ENCODE measurements at places on chromosomes 3 and 15. TPM values are rescaled to one million over a fixed set of nuclear protein-coding genes. Genes with fewer than 3 reads are reported as not detected.

- peak; percentile 48 for DNase-seq
Measured at GRCh38 chr15:68552773-68553172, 26.0 kb upstream of the CORO2B start.

GRCh38 chr15:57298843-57299550 lies 77.3 kb upstream of the CGNL1 start:
- no peak for DNase-seq

GPR156 gene
- total RNA-seq: 0.74 TPM

DNA sequence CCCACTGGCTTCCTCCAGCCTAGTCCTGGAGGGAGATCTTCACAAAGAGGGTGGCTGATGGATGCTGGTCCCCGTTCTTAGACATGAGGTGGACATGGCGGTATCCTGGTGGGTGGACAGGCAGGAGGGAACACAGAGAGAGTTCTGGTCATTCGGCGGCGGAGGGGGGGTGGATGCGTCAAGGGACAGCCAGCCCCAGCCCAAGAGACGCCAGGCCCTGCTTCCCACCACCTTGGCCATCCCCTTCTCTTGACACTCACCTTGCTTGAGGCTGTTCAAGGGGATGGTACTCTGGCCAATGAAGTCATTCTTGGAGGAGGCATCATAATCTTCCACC lies 17.1 kb downstream of the VILL start:
- no peak for DNase-seq

GRCh38 chr3:171840445-171840810 lies 2.7 kb upstream of the TMEM212 start:
- no peak for DNase-seq

GRCh38 chr3:18669374-18669773 lies 244.2 kb upstream of the SATB1 start:
- DNase-seq: no peak

DNA sequence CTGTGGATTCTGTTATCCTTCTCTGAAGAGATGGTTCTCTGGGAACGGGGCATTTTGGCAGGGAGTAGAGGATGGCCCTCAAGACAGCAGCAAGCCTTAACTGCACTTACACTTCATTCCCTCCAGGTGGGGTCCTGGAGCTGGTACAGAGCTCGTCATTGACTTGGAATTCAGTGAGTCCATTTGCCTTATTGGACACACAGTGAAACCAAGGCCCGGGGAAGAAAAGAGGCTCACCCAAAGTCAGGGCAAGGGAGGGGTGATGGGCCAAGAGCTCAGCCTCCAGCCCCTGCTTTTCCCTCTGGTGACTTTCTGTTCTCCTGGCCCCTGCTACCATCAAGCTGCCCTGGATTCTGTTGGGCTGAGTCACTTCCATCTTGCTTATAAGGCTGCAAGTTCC lies 125.6 kb downstream of the ETFA start:
- no peak for DNase-seq

COL8A1 gene
- 53.8 TPM for total RNA-seq

DNA sequence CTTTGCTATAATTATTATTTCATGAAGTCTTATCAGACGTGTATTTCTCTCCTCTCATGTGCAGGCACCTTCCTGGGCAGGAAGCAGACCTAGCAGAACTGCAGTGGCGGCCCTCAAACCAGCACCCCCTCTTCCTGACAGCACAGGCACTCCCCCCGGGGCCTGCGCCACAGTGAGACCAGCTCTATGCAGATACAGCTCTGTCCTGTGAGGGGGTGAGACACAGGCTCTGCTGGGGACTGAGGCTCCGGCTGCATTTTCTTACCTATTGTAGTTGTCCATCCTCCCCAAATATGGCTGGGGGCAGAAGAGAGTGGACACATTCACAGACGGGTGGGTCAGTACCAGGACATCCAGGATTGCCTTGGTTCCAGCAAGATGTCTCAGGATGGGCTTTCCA lies 5.0 kb downstream of the CISH start:
- DNase-seq: no peak

GRCh38 chr3:178629430-178630178 lies 93.4 kb downstream of the KCNMB2 start:
- no peak for DNase-seq

DNA sequence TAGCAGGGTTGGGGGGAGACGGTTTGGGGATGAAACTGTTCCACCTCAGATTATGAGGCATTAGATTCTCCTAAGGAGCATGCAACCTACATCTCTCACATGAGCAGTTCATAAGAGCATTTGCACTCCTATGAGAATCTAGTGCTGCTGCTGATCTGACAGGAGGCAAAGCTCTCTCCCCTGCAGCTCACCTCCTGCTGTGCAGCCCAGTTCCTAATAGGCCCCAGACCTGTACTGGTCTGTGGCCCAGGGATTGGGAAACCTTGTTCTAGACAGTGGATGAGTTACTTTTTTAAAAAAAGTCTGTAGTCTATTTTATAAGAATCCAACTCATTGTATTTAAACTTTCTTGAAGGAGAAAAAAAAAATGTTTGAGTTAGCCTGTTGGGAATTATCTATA lies 100.0 kb downstream of the HHLA2 start:
- no peak for DNase-seq

GRCh38 chr15:78989701-78990240 lies 44.9 kb upstream of the CTSH start:
- DNase-seq: no peak

DNA sequence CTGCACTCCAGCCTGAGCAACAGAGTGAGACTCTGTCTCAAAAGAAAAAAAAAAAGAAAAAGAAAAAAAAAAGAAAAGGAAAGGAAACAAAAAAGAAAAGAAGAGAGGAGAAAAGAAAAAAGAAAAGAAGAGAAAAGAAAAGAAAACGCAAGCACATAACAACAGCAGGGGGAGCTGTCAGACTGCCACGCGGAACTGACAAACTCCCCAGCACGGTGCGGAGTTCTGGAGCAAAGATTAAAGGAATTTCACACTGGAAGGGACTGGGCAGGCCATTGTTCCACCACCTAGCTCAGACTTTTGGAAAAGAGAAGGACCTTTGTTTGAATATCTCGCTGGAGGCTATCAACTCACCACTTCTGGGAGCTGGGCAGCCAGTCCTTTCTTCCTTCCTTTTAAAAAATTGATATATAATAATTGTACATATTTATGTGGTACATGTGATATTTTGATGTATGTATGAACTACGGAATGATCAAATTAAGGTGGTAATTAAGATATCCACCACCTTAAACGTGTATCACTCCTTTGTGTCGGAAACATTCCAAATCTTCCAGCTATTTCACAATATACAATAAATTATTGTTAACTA lies 40.5 kb downstream of the DPPA2 start:
- DNase-seq: no peak

GRCh38 chr15:80590761-80591355 lies 104.3 kb upstream of the ABHD17C start:
- DNase-seq: no peak

- no peak for DNase-seq
Measured at GRCh38 chr3:61357902-61358301, 106.7 kb upstream of the FHIT start.

- no peak for DNase-seq
Measured at GRCh38 chr3:99344216-99344615, 294.2 kb upstream of the COL8A1 start.

GRCh38 chr3:170021083-170021482 lies 16.7 kb upstream of the GPR160 start:
- DNase-seq: no peak

DNA sequence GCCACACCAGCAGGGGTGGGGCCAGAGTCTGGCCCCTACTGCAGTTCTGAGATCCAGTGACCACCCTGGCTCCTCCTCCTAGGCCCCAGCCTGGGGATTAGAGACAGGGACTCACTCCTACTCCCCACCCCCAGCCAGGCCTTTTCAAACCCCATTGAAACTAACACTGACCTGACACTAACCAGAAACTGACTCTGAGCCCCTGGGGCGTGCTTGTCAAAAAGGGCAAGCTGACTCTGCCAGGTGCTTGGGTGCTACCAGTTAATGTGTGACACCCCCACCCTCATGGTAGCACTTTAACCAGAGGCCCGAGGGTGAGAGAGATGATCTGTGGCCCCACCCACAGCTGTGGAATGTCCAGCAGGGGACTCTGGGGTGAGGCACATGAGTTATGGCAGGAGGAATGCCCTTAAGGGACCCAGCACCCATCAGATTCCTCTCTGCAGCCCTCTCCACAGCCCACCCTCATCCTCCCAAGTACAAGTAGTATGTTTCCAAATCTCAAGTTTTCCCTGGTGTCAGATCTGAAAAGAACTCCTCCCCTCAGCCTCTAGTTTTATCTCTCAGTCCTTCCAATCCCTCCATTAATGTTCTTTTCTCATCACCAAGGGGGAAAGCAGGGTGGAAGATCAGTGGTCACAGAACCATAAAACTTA lies 1.4 kb downstream of the PTH1R start:
- DNase-seq: no peak
